ENCODE measurements at places on chromosomes 1 and 21.

- no peak for DNase-seq
These were observed 42.3 kb downstream of the NEK7 start for GRCh38 chr1:198199105-198199504.

DNA sequence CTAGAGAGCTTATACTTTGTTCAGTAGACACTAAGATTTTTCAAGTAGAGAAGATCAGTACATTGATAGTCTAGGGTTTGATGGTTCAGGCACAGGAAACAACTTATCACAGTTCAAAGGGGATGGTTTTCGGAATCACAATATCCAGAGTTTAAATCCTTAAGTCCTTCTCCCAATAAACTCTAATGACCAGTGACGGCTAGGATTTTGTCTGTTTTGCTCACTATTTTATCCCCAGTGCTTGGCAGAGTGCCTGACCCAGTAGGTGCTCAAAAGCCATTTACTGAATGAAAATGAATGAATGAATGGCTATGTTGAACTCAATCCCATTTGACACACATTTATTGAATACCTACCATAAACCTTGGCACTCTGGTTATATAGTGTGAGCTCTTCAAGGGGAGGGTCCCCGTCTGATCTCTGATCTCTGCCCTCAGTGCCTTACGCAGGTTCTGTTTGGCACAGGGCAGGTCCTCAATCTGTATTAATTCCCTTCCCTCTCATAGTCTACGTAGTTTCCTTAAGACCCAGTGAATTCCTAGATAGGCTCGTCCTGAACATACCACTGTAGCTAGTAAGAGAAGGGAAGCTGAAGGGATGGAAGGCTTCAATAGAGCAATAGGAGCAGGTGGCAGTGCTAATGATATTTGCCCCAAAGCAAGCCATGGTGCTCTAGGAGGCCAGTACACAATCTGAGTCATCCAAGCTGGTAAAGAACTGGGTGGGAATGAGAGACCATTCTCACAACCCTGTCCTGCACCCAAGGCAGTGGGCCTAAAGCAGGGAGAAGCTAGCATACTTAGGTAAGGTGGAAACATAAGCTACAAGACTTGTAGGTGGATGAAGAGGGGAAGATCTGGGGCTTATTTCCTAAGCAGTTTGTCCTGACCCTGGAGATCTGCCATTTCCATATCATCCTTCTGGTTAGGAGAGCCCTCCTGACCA lies 53.4 kb downstream of the DMAP1 start:
- DNase-seq: no peak

DNA sequence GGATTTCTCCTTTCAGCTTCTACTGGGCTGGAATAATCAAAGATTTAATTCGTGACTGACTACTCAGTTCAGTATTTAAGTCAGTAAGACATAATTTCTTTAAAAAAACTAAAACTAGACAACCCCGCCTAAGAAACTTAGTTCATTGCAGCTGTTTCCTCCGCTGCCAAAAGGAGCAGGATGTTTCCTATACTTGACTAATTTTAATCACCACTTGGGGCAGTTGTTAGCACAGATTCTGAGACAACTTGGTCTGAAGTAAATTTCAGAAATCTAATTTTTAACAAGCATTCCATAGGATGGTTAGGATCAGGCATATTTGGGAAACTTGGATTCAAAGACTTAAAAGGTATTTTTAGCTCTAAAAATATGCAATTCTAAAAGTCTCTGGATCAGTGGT lies 34.0 kb downstream of the EPRS1 start:
- no peak for DNase-seq

DNA sequence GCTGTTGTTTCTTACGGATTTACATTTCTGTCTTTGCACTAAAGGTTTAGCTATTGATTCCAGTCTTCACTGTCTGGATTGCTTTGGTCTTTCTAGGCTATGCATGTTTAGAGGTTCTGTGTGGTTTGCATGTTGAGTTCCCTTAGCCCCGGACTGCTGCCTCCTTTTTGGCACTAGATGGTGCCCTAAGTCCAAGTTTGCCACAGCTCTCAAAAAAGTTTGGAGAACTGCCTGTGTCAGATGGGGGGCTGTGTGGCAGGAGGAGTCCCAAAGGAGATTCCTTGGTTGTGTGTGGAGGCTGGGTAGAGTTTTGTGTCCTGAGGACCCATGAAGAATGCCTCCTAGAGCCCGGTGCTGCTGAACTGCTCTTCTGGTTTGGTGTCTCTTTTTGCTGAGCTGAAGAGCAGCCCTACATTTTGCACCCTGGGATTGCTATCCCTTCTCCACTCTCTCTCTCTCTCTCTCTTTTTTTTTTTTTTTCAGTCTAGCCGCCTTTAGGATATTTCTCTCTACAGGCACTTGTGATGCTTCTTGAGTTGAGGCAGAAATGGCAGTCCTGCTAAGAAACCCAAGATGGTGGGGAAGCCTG lies 74.4 kb downstream of the PTGS2 start:
- DNase-seq: no peak

GRCh38 chr1:65254320-65255034 lies 54.9 kb upstream of the DNAJC6 start:
- peak; percentile 64 for DNase-seq

DNA sequence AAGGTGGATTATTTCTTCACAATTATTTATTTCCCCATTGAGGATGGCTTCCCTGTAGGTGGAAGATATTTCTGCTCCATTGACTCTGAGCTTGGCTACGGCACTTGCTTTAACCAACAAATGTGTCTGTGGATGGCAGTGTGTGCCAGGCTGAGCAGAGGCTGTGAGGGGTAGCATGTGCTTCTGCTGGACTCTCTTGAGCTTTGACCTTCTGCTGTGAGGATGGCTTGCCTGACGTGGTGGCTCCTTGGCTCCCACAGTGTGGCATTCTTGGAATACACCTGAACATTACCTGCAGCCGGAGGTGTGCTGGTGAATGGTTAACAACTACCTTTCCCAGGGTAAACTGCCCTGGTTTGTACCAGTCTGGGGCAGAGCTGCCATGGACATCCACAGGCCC lies 46.8 kb downstream of the WDR3 start:
- no peak for DNase-seq

GRCh38 chr1:16975211-16975610 lies 5.2 kb downstream of the MFAP2 start:
- DNase-seq: no peak

DNA sequence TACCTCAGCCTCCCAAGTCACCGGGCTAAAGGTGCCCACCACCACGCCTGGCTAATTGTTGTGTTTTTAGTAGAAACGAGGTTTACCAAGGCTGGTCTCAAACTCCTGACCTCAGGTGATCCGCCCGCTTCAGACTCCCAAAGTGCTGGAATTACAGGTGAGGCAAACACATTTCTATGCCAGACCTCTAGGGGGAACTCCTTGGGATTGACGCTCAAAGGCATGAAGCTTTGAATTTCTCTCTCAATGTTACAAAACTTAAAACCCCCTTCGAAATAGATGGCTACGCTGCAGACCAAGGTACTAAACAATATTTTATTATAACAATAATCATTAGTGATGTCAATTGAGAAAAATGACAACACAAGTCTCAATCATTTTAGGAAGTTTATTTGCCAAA lies 330.0 kb downstream of the SETD4 start:
- no peak for DNase-seq

DNA sequence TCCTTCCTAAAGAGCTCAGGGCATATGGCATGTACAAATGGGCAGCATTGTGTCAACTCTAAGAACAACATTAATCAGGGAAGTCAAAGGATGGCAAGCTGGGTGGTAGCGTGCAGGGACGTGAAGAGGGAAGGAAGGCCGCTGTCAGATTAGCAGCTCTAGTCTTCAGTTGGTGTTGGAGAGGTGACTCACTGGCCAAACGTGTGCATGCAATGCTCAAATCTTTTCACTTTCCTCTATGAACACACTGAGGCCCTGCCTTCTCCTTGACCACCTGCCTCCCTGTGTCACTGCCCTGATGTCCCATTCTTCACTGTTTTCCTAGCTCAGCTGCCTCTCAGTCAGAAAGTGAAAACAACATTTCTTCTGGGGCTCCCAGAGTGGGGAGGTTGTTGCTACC lies 5.9 kb upstream of the PIGR start:
- DNase-seq: no peak

DNA sequence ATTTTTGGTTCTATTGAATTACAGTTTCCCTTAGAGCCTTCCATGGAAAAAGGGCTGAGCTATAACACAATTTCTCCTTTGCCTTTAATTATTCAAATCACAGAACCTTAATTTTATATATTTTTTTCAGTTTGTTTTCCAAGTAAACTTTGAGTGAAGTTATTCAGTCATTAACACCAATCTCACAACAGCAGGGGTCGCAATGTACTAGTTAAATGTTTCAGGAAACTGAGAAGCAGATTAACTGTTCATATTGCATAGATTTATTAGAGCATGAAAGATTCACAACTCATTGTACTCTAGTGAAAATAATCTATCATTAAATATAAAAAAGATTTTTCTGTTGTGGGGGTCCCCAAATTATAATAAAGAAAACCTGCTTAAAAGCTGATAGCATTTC lies 64.1 kb downstream of the KIFAP3 start:
- no peak for DNase-seq

- no peak for DNase-seq
These were observed 593 bp downstream of the ST6GALNAC3 start for GRCh38 chr1:76075188-76075489.

GRCh38 chr1:223136086-223136485 lies 7.0 kb downstream of the TLR5 start:
- DNase-seq: no peak

GRCh38 chr1:212504171-212504803 lies 71.6 kb downstream of the NENF start:
- DNase-seq: no peak

GRCh38 chr1:186899577-186899976 lies 70.8 kb downstream of the PLA2G4A start:
- DNase-seq: no peak

DNA sequence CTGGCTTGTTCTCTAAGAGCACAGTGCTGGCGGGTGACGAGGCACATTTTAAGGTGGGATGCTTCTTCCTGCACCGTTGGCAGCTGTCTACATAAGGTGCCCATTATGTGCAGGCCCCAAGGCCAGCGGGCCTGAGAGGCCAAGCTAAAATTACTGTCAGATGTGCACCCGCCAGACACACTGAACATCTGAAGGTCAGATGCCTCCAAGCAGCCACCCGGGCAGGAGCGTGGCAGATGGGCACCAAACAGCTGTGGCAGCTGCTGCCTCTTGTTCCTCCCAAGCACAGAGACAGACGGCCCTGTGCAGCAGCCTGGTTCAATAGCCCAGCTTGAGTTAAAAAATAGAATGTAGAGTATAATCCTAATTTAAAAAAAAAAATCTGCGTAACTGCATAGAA lies 211.9 kb upstream of the EDN2 start:
- no peak for DNase-seq

DNA sequence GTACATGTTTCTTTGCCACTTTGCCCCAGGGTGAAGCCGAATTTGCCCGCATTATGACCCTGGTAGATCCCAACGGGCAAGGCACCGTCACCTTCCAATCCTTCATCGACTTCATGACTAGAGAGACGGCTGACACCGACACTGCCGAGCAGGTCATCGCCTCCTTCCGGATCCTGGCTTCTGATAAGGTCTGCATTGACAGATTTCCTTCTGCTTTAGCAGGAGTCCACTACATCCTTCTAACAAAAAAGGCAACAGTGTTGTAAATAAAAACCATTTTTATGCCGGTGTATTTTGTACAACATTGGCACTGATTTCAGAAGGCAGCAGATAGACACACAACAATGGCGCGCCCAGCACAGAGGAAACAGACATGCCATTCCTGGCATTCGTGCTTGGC lies 34.1 kb upstream of the MTR start:
- DNase-seq: no peak

GRCh38 chr1:206472454-206472853 lies 2.2 kb downstream of the IKBKE start:
- no peak for DNase-seq

DNA sequence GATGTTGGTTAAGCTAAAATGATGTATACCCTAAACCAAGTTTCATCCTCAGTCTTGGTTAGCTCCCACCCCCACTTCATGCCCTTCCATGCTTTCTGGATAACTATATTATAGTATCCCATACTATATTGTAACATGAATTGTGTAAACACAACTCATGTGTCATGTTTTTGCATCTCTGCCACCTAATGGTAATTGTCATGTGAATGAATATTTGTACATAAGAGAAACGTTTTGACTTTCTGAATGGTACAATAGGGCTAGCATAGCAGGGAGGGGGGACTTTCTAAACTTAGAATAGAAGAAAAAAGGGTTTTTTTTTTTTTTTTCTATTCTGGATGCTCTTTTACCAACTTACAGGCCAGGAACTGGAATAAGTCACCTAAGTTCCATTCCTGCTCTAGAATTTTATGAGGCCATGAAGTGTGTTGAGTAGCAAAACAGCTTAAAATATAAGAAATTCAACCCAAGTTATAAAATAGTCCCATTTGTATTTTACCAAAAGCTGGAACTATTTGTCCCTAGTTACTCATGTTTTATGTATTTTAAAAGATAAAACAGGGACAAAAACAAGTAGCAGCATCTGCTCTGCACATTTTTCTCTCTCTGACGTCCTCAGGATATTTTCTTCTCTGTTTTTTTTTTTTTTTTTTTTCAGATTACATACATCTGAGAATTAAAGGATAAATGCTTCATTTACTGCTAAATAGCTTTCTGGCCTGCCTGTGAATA lies 77.4 kb downstream of the HLX start:
- DNase-seq: no peak

DNA sequence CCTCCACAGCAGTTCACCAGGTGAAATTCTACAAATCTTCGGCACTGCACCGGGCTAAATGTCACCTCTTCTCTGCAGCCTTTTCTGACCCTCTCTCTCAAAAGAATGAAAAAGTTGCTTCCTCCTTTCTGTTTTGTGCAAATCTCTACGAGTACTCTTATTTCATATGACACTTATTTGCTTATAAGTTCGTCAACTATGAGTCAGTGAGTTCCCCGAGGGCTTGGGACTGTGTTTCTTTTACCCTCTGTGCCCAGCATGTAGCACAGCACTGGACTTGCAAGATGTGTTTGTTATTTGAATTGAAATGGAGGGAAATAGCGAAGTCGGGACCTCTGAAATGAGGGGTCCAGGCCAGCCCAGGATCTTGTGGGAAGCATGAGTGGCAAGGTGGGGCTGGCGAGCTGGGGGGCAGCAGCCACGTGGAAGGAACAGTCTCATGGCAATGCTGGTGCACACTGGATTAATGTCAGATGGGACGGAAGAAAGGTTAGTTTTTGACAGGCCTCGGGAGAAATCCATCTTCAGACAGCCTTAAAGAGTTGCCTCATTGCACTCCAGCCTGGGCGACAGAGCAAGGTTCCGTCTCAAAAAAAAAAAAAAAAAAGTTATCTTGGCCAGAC lies 6.2 kb downstream of the SLC6A9 start:
- DNase-seq: no peak

GRCh38 chr1:98130408-98130807 lies 209.6 kb upstream of the DPYD start:
- DNase-seq: no peak
